GM10248 (cell line): ENCODE measurements at places on chromosomes 6 and 20.

DNA sequence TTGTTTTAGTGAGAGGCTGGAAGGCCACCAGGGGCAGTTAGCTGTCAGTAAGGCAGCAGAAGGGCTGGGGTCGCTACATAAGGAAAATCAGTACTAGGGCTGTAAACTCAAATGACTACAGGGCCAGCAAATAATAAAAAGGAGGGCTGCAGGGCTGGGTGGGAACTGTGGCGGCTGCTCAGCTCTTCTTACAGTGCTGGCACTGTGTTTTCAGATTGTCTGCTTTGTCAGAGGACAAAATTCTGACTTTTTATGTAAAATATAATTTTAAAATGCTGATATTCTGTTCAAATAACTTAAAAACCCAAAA is 23.2 kb downstream of the HLA-A start:
- no peak for DNase-seq

- DNase-seq, result no peak
Measured at GRCh38 chr6:92770540-92770939, 648.8 kb downstream of the EPHA7 start.

GRCh38 chr6:7535498-7535897 is 6.0 kb upstream of the DSP start:
- DNase-seq, result no peak

GRCh38 chr6:25014791-25015560 is 79.2 kb upstream of the RIPOR2 start:
- no peak for DNase-seq

- no peak for DNase-seq
Measured at GRCh38 chr20:51631011-51631950, 88.8 kb upstream of the NFATC2 start.

DNA sequence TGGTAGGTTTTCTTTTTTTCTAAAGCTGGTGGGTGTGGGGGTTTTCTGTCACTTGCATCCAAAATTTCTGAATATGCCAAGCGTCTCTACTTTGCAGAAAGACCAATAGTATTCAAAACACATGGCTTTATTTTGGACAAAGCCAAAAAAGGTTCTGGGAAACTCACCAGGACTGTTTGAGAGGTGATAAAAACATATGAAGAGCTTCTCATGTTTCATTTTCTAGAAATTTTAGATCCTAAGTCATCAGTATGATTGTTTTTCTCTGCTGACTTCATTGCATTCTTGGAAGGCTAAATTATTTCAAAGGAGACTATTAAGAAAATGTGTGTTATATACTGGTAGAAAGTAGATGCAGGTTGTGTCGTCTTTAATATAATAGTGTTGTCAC is 51.3 kb downstream of the GCLC start:
- DNase-seq, result no peak

DNA sequence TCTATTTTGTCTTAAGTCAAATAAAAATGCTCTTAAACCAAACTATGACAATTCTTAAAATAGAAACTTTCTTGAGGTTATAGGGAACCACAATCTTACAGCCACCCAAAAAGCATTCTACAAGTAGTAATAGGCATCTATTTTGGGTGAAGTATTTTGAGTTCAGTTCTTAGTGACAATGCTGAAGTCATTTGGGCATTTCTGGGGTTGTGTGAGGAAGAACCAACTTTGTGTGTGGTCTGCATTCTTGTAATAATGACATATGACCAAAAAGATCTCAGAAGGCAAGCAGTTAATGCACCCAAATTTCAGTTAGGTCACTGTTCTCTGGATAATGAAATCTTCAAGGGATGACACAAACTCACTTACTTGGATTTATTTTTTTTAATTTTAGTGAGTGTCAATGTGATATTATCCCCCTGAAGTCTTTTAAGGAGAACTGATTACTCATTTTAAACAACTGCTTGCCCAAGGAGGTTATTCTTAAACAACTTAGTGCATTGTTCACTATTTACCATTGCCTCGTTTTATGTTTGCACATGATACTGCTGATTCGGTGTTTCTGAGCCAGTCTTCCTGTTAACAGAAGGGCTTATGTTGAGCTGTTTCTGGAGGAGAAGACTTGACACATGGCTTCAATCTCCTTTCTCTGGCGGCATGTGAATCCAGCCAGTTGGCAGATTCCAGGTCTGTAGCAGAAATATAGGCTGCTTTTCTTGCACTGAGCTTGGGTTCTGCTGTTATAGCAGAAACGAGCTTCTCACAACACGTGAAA is 618.9 kb downstream of the BCKDHB start:
- DNase-seq, result no peak
